ENCODE measurements at places on chromosomes 4 and X. TPM values are rescaled to one million over a fixed set of nuclear protein-coding genes. Genes with fewer than 3 reads are reported as not detected.

NR0B1 gene
- not detected for total RNA-seq

GRCh38 chr4:143412420-143412758, 75.7 kb downstream of the GAB1 start:
- no peaks in the 10 kb centered on the region for H3K36me3 ChIP-seq
- no peaks in the 10 kb centered on the region for H3K4me1 ChIP-seq
- no peak overlapping the region for H3K4me3 ChIP-seq
- no peak overlapping the region for H3K27ac ChIP-seq
- H3K27me3 ChIP-seq = peaks cover 8% of the 10 kb centered on the region

DNA sequence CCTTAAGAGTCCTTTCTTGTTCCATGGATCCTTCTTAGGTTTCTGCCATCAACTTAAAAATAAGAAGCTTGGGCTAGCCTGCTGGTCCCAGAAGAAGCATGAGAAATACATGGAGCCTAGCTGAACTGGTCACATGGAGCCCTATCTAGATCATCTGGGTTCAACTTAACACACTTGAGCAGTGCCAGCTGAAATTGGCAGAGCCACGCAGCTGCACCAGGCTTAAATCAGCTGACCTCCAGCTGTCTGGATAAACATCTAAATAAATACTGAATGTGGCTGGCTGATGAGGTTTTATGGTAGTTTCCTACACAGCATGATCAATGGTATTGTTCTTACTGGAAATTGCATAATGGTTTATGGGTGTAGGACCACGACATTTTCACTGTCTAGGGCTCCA, 598.4 kb upstream of the FAM241A start:
- no peaks in the 10 kb centered on the region for H3K27me3 ChIP-seq
- H3K36me3 ChIP-seq = no peaks in the 10 kb centered on the region

DNA sequence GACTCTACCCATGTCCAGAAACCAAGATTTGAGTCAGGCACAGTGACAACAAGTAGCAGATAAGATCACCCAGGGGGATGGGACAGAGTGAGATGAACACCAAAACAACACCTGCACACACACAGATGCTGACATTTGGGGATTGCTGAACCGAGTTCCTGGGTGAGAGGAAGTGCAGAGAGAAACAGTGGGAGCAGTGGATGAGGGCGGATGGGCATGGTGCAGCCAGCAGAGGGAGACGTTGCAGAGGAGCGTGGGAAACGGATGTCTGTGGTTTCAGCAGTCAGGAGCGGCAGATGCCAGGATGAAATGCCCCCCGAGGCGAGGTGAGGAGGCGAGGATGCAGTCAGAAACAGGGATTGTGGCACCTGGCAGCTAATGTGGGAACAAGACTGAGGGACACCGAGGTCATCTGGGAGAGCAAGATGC, 78.6 kb upstream of the STS start:
- no peaks in the 10 kb centered on the region for H3K27me3 ChIP-seq
- no peak overlapping the region for H3K27ac ChIP-seq
- peaks cover 21% of the 10 kb centered on the region for H3K4me1 ChIP-seq
- no peak for DNase-seq
- H3K36me3 ChIP-seq = peaks cover 9% of the 10 kb centered on the region

DNA sequence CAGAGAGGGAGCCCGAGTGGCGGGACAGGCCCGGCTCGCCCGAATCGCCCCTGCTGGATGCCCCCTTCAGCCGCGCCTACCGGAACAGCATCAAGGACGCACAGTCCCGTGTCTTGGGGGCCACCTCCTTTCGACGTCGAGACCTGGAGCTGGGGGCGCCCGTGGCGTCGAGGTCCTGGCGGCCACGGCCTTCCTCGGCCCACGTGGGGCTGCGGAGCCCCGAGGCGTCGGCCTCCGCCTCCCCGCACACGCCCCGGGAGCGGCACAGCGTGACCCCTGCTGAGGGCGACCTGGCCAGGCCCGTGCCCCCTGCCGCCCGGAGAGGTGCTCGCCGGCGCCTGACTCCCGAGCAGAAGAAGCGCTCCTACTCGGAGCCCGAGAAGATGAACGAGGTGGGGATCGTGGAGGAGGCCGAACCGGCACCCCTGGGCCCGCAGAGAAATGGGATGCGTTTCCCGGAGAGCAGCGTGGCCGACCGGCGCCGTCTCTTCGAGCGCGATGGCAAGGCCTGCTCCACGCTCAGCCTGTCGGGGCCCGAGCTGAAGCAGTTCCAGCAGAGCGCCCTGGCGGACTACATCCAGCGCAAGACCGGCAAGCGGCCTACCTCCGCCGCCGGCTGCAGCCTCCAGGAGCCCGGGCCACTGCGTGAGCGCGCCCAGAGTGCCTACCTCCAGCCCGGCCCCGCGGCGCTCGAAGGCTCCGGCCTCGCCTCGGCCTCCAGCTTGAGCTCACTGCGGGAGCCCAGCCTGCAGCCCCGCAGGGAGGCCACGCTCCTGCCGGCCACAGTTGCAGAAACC, 156.9 kb downstream of the SOWAHB start:
- H3K27me3 ChIP-seq = peaks cover 12% of the 10 kb centered on the region
- no peaks in the 10 kb centered on the region for H3K36me3 ChIP-seq
- H3K4me1 ChIP-seq = peaks cover 6% of the 10 kb centered on the region

DNA sequence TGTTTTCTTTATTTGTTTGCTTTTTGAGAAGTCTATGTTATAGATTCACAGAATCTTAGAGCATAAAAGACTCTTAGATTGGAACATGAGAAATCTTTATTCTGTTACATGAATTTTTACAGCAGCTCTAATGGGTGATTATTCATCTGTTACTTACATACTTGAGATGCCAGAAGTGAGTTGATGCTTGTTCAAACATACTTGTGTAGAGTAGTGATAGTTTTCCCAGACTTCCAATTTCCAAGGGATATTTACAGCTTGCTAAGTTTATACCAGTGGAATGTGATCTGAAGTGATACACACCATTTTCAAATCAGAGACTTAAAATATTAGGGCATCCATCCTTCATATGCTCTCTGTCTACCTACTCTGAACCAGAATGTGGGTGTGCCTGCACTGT, 252.9 kb upstream of the SMIM31 start:
- no peak for DNase-seq
- no peaks in the 10 kb centered on the region for H3K27me3 ChIP-seq
- no peak overlapping the region for H3K4me3 ChIP-seq
- H3K4me1 ChIP-seq = no peaks in the 10 kb centered on the region
- H3K36me3 ChIP-seq = no peaks in the 10 kb centered on the region
- H3K27ac ChIP-seq = no peak overlapping the region

DNA sequence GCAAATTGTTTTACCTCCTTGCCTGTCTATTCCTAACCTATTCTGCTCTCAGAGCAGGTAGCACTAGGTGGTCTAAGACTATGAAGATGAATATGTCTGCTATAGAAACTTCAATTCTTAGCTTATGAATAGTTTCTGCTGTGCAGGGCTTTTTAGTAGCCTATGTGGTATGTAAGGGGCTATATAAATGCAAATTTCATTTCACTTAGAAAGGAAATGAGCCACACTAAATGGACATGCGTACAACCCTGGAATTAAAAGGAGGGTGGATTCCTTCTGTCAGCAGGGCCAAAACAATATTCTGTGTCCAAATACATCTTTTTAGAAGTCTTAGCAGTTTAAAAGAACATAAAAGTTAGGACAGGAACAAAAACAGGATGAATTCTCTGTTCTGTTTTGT, 163.9 kb upstream of the GEMIN8 start:
- no peak for DNase-seq
- no peak overlapping the region for H3K4me3 ChIP-seq

DNA sequence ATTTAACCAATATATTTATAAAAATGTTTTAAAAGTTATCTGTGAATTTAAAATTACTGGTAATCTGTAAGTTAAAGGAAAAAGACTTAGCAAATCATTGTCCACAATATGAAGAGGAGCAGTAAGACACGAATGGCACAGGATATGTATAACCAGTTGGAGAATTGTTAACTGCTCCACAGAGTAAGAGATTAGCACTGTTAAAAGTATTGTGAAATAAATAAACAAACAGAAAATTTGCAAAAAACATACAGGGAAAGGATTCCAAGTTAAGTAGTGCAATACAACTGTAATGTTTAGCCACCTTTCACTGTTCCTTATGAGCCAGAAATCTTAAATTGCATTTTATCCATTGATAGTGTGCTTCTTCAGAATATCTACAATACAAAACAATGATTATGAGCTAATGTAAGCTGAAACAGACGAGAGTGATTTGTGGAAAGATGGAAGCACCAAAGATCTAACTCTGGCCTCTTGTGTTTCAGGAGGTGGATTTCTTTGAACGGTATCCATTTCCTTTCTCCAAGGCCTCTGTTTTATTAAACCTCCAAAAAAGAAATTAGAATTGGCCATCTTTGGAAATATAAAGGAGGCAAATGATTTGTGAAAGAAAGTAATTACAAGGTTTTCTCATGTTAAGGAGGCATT, 188.4 kb downstream of the UNC5C start:
- H3K4me3 ChIP-seq = no peak overlapping the region
- DNase-seq = no peak
- H3K36me3 ChIP-seq = no peaks in the 10 kb centered on the region
- no peak overlapping the region for H3K27ac ChIP-seq

GRCh38 chr4:130576218-130576617, 1480.3 kb downstream of the C4orf33 start:
- H3K27me3 ChIP-seq = no peaks in the 10 kb centered on the region
- H3K36me3 ChIP-seq = no peaks in the 10 kb centered on the region
- H3K27ac ChIP-seq = no peak overlapping the region
- H3K4me1 ChIP-seq = no peaks in the 10 kb centered on the region
- H3K4me3 ChIP-seq = no peak overlapping the region
- no peak for DNase-seq

GRCh38 chr4:36914106-36914505, 330.4 kb upstream of the NWD2 start:
- H3K27ac ChIP-seq = no peak overlapping the region
- no peaks in the 10 kb centered on the region for H3K4me1 ChIP-seq
- H3K36me3 ChIP-seq = no peaks in the 10 kb centered on the region
- no peak overlapping the region for H3K4me3 ChIP-seq
- no peak for DNase-seq

DNA sequence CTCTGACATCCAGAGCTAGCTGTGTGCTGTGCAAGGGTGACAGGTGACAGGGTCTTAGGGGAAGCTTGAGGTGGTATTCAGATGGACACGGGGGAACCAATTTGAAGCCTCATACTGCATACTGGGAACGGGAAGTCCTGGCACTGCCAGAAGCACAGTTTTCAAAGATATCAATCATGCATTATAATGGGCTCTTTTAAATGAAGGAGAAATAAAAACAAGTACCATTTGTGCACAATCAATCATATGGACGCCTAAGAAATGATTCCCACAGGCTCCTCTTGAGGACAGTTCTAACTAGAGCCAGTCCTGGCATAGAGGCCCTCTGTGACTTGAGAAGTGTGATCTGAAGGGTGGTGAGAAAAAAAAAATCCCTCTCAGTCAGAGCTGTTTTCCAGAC, 50.9 kb downstream of the TSC22D3 start:
- DNase-seq = no peak
- no peak overlapping the region for H3K4me3 ChIP-seq
- H3K36me3 ChIP-seq = no peaks in the 10 kb centered on the region
- H3K4me1 ChIP-seq = no peaks in the 10 kb centered on the region
- H3K27ac ChIP-seq = no peak overlapping the region

- no peaks in the 10 kb centered on the region for H3K36me3 ChIP-seq
- H3K27ac ChIP-seq = no peak overlapping the region
- peaks cover 1% of the 10 kb centered on the region for H3K27me3 ChIP-seq
- H3K4me3 ChIP-seq = no peak overlapping the region
These were observed 34.6 kb downstream of the MAP9 start for GRCh38 chr4:155342142-155342541.

DNA sequence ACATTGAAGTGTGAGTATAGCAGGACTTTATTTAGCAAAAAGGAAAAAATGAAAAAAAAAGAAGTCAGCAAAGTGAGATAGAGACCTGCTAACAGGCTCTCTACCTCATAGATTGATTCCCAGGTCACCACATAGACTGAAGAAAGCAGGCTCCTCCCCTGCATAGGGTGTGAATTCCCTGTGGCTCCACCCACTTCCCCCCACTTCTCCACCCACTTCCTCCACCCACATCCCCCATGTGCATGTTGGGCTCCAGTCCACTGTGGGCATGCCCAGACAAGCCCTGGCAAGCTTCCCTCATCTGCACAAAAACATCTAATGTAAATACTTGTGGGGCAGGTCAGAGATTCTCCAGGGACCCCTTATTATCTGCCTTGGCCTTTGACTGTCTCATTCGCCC, 97.8 kb downstream of the TMEM47 start:
- H3K36me3 ChIP-seq = no peaks in the 10 kb centered on the region
- no peak overlapping the region for H3K4me3 ChIP-seq
- DNase-seq = no peak
- H3K27me3 ChIP-seq = no peaks in the 10 kb centered on the region

DNA sequence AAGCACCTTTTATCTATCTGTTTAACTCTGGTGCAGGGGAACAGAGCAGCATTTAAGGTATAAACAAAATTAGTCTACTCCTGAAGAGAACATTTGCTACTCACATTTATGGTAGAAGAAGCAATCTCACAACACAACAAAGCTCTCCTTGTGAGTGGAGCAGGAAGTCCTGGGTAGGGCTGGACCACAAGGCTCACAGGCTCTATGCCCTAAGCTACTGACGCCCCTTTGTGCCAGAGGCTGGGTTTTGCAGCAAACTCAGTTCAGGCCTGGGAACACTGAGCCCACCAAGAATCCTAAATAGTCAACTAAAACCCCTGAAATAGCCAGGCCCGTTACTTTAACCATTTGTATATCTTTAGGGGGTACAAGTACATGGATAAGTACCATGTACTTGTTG, 4.7 kb upstream of the ZXDB start:
- H3K27me3 ChIP-seq = no peaks in the 10 kb centered on the region
- H3K4me3 ChIP-seq = no peak overlapping the region
- no peaks in the 10 kb centered on the region for H3K36me3 ChIP-seq
- H3K27ac ChIP-seq = no peak overlapping the region

Data from activated CD4-positive, alpha-beta memory T cell treated with anti-CD3 and anti-CD28 coated beads, Interleukin-2, amount 10 ng/mL, durations not matched to agents 7 days and 5 days (primary cell).